ENCODE measurements at places on chromosomes 12 and 14.
A peak's percentile ranks its signal among the peaks of the same experiment; 100 is the strongest.

DNA sequence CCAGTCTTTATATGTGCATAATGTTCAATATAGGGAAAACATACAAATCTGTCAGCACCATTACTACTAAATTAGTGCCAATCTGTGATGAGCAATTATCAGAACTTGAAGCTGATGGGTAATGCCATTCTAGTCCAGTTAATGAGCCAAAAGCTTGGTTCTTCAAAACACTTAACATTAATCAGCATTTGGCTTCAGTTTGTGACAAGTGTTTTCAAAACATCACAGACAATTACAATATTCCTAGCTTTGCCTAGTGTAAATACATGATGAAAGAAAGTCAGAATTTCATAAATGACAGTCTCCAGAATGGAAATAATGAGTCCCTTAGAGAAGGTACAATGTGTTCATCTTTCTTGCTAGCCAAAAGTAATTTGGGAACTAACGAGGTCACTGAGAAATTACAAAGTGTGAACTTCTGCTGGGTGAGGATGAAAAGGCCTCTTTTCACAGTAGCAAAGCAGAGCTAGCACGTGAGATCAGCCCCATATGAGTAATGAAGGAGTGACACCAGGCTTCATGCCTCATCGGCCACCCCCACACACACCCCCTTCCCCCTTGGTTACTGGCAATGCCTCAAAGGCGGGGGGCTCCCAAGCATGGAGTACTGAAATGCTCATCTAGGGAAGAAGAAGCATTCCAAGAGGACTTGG is 180.6 kb upstream of the EEA1 start:
- no peak for DNase-seq

DNA sequence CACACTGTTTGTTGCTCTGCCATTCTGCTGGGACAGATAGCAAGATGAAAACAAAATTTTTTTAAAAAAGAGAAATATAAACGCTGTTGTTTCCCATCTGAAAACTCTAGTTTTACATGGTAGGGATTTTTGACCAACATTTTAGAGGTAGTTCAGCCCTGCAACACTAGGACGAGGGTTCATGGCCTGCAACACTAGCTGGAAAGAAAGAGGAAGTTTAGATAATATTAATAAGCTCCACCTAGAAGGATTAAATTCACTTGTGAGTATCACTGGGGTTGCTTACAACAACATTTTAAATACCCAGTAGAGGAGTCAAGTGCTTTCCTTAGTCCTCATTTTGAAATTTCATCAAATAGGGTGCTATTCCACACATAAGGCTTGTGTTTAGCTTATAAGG is 68.2 kb downstream of the SRGAP1 start:
- no peak for DNase-seq

- peak; percentile 24 for DNase-seq
Measured at GRCh38 chr12:124457287-124458219, 109.9 kb downstream of the NCOR2 start.

DNA sequence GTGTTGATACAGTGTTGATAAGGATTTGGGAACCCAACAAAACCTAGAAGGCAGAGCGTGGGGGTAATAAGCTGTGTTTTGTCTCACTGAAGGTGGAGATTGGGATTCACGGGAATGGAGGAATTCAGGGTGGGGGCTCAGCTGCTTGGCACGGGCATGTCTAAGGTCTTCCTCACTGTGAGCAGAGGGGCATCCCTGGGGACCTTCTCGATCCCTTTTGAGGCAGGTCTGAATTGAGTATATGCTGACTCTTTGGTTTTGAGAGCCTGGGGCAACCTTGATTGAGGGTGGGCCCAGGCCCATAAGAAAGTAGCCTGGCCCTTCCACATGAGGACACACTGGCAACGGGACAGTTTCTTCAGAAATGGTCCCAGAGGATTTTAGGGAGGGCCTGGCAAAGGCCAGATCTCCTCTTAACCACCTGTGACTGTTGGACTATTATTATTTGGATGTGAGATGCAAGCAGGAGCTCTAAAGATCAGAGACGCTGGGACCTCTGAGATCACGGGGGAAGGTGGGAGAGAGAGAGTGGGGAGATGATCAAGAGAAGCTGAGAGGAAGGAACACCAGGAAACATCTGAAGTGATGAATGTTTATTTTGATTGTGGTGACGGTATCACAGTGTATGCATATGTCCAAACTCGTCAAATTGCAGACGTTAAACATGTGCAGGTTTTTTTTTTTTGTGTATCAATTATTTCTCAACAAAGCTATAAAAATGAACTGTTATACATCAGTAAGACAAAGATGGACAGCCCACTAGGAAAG is 48.4 kb downstream of the SMIM41 start:
- DNase-seq: no peak

GRCh38 chr12:805022-805632 is 52.7 kb downstream of the WNK1 start:
- DNase-seq: no peak

GRCh38 chr14:75578102-75578785 is at the start of gene FLVCR2:
TSS of gene FLVCR2 (plus strand) at chr14:75578620. CDS start at chr14:75578973, 353 bp downstream.
- DNase-seq: peak; percentile 47

DNA sequence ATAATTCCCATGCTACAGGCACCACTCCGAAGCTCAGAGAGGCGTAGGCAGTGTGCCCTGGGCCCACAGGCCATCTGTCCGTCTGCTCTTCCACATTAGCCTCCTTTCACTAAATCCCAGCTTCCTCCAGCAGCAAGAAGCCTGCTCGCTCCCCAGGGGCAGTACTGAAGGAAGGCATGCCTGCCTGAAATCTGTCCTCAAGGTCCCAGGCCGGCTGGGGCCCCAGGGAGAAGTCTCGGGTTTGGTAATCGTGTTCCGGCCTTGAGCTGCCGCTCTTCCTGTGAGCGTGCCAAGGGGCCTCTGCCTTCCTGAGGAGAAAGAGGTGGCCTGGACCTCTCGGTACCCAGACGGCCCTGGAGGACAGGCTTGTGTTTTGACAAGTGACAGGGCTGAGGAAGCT is 15.2 kb upstream of the DLK1 start:
- no peak for DNase-seq

DNA sequence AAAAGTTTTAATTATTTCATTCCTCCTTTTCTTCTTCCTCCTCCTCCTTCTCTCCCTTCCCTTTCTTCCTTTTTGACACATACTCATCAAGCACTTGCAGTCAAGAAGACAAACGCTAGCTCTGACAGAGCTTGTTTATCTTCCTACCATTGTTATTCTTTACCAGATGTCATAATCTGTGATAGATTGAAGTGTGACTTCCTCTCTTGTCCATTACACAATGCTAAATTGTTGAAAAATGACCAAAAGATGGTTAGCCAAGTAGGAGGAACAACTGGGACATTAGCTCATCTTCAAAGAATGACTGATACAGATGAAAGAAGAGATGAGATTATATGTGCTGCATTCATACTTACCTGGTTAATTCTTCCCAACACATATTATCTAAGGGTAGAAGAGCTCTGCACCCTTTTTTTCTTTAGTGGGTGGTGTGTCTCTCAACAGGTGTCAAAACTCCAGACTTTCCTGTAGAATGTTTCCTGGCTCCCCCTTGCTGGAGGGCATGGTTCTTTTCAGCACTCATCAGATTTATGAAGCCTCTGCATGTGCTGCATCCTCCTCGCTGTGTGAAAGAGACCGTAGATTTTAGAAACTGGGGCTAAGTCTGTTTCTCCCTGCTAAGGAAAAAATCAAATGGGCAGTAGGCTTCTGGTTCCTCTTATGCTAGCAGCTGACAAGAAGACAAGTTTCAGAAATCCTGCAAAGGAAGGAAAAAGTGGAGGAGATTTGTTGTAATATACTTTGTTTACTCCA is 147.1 kb downstream of the TMX1 start:
- no peak for DNase-seq

- no peak for DNase-seq
Measured at GRCh38 chr12:68405343-68405781, 73.2 kb upstream of the MDM1 start.

DNA sequence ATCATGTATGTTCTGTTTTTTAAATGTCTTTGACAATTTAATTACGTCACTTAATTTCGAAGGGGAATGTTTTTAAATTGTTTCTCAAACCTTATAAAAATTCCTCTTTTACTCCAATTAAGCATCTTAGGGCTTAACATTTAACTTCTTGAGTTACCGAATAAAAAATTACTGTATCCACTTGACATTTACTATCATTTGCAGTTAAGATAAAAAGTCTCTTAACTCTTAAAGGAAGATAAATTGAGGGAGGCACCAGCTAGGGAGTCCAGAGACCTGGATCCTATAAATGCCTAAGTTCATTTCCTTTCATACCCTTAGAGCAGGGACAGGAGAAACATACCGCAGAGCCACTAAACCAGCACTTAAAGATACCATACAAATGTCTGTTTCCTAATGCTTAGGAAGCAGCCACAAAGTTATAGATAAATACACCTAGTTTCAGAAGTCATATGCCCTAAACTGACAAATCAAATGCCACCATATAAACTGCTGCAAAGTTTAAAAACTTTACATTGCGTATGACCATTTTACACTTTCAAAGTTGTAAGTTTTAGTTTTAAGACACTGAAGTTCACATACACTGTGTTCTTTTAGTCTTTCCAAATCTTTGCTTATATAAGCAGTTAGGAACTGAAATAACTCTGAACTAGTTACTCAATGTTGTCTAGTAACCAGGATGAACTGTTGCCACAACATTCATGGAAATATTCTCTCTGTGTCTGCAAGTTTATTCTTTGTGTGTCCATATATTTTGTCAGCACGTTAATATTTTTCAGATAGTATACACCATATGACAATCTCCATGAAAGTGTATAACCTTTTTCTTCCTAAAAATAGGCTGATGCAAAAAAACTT is 71.2 kb downstream of the GALNT4 start:
- DNase-seq: no peak

- DNase-seq: no peak
Measured at GRCh38 chr12:89988188-89988915, 279.7 kb upstream of the ATP2B1 start.

DNA sequence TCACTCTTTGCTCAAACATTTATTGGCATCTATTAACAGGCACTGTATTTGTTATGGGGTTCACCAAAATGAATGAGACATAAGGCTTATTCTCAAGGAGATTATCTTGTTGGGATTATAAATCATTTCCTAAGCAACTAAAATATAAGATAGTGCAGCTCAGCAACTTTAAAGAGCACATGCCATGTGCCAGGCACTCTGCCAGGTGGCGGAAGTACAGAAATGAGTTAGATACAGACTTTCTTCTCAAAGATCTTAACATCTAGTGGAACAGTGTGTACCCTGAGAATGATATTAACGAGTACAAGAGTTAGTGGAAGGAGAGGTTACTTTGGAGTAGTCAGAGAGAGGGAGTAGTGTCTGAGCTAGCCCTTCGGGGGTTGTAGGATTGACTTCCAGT is 28.4 kb upstream of the TOMM20L start:
- DNase-seq: no peak

DNA sequence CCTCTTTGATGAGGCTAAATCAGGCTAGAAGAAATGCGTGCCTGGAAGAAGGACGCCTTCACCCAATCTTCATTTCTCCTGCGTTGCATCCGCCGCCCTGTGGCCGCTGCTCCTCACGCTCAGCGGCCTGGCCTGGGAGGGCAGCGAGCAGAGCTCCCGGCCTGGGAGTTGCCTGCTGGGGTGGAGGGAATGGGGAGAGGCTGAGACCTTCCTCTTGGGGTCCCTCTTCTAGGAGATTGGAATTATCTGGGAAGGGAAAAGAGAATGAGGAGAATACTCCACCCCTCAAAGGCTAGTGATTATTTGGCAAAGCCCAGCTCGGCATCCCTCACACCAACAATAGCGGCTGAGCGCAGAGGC is 2.4 kb upstream of the HOXC12 start:
- no peak for DNase-seq

DNA sequence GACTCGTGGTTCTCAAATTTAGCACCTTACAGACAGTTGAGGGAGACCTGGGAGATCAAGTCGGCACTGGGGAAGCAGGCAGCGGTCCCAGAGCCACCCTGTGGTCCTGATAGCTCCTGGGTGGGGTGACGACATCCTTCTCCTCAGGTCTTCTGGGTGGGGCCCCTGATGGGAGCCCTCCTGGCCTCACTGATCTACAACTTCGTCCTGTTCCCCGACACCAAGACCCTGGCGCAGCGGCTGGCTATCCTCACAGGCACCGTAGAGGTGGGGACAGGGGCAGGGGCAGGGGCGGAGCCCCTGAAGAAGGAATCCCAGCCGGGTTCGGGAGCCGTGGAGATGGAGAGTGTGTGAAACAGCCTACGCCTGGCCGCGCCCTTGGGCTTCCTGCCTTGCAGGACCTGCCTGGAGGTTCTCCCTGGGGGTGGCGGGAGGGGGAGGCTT is 2.6 kb downstream of the AQP6 start:
- no peak for DNase-seq

DNA sequence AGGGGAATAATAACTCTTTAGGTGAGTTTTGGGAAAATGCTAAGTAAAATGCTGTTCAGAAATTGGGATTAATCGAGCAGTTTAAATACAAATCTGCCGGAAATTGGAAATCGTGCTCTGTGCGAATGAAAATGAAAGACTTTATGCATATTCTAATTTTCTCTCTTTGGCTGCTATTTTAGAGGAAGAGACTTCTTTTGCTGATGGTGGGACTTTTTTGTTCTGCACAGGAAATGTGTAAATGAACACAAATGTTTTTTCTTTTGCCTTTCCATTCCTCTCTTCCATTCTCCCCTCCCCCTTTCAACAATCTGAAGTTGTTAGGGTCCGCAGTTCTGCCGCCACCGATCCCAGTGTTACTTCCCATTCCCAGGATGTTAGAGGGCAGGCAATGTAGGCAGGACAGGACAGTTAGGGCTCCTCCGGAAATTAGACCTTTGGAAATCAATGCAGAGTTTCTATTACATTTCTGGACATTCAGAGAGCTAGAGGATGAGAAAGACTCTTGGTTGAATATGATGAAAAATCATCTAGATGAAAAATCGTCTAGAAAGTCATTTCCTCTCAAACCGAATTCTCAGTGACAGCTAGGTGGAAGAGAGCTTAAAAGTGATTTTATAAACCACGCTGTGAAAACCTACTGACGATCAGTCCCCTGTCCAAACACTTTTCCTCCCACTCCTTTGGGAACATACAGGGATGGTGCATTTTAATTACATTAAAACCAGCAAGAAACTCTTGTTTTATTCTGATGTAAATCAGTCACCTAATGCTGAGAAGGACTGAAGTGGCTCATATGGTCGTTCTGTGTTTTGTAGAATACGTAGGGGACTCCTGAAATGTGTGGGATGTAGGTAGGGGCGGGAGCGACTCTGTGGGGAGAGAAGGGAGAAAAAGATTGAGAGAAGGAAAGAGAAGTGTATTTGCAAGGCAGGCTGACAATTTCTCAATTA is 17.8 kb downstream of the FOXG1 start:
- no peak for DNase-seq

DNA sequence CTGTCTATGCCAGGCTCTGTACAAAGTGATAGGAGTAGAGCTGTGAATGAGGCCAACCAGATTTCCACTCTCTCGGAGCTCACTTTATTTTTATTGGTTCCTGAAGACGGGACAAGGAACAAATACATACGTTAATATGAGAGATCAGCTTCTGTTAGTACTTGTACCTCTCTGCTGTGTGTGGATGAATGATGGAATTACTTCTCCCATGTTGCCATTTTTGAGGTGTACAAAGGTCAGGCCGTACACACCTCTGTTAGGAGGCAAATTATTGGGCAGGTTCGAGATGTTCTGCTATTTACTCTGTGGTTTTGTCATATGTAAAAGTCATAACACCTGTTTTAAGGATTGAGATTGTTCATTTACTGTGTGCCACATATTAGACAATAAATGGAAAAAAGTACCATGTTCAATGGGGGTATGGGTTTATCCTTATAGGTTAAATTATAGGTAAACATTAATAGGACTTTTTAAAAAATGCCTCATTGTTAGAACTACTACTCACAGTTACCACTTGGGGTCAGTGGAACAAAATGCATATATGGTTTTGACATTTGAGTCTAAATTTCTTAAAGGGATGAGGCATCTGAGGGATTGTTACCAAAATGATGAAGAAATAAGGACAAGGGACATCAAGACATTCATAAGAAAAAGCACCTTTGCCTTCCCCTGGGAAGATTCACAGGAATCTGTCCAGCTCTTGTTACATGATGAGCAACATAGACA is 26.9 kb downstream of the WBP11 start:
- DNase-seq: no peak

All from activated CD4-positive, alpha-beta T cell treated with anti-CD3 and anti-CD28 coated beads for 1 hour (primary cell).